ENCODE measurements at places on chromosomes 12 and 14.

DNA sequence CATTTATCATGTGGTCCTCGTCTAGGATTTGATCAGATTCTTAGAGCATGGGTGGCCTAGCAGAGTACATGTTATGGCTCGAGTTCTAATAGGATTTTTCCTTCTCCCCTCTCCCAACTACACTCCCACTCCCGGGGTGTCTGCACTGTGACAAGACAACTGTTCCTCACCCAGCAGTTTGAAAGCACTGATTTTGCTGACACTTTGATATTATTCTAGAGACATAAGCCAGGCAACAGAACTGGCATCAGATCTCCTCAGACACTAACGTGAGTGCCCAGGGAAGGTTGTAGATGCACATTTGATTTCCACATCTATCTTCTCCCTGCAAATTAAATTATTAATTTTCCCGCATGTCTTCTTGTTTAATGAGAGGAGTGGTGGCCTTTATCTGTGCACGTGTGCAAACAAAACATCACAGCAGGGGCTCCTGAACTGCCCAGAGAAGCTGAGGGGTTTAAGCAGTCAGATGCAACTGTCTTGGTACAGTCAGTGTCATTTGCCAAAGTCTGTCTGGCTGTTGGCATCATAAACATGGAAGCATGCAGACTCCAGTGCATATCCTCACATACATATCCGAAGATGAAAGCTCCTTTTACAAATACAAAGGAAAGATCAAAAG, 491.8 kb downstream of the NPAS3 start:
- DNase-seq: no peak

DNA sequence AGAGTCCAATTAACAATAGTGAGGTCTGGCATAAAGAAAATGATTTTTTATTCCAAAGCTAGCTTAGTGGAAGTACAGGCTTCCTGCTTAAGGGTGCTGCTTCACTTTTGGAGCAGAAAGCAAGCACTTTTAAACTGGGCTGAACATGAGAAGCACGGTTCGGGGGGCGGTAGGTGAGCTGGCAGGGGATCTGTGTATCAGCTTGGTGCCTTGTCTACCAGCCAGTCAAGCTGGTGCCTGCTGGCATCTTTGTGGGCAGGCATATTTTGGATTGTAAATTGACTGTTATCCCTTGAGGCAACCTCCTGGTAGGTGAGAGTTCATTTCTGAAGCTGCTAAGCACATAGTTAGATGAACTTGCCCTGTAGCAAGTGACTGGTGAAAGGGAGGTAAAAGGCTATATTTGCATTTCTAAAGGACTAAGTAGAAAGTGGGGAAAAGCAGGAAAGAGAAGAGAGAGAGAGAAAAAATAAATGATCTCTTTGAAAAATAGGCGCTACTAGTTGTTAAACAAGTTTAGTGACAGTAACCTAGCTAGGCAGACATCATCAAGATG, 121.1 kb upstream of the SYT10 start:
- DNase-seq: no peak

DNA sequence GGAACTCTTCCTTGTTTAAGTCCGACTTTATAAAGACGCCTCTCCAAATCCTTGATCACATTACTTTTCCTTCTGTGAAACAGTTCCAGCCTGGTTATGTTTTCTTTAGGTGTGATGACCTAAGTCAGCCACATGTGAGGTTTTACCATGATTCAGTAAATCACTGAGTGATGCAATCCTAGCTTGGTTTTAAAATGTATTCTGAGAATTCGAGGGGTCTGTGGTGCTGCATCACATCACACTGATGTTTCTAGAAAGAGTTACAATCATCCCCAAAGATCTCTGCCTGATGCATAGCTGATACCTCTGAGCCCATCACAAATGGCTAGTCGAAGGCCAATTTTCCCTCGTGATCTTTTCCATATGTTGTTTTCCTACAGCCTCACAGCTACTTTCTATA, 152.7 kb downstream of the ANO2 start:
- DNase-seq: no peak

DNA sequence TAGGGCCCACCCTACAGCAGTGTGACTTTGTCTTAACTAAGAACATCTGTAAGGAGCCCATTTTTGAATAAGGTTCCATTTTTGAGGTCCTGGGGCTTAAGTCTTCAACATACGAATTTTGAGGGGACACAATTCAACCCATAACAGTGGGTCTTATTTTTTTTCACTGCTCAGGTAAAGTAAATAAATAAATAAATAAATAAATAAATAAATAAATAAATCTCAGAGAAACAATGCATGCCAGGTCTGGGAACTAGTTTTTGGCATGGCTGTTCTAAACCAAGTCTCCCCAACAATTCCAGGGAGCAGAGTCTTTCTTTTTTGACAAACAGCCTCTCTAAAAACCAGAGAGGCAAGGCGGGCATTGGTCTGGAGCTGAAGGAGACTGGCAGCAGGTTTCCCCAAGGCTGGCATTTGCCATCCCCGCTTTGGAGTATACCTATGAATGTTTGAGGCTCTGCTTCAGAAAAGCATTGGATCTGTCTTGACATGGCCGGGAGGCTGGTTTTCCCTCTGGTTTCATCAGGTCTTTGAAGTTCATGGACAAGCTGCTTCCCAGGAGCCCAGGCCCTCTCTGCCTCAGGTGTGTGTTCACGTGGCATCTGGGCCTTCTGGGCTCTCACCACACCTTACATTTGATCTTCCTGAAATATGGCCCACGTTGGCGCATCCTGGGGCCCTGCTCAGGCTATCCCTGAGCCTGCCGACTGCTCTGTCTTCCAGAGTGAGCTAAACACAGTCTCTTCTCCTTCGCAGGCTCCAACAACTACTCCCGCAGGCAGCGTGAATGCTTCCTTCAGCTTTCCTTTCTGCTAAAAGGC, 545.2 kb downstream of the BCL11B start:
- DNase-seq: no peak

DNA sequence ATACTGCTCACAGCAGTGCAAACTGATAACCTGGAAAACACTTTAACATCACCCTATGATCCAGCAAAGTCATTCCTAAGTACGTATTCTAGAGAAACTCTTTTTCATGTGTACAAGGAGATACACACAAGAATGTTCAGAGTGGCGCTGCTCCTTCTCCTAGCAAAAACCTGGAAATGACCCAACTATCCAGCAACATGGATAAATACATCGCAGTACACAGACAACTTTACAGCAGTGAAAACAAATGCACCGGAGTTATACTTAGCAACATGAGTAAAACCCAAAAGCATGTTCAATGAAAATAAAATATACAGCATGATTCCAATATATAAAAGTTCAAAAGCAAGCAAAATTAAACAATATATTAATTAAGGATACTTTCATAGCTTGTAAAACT, 18.7 kb downstream of the SART3 start:
- DNase-seq: no peak

DNA sequence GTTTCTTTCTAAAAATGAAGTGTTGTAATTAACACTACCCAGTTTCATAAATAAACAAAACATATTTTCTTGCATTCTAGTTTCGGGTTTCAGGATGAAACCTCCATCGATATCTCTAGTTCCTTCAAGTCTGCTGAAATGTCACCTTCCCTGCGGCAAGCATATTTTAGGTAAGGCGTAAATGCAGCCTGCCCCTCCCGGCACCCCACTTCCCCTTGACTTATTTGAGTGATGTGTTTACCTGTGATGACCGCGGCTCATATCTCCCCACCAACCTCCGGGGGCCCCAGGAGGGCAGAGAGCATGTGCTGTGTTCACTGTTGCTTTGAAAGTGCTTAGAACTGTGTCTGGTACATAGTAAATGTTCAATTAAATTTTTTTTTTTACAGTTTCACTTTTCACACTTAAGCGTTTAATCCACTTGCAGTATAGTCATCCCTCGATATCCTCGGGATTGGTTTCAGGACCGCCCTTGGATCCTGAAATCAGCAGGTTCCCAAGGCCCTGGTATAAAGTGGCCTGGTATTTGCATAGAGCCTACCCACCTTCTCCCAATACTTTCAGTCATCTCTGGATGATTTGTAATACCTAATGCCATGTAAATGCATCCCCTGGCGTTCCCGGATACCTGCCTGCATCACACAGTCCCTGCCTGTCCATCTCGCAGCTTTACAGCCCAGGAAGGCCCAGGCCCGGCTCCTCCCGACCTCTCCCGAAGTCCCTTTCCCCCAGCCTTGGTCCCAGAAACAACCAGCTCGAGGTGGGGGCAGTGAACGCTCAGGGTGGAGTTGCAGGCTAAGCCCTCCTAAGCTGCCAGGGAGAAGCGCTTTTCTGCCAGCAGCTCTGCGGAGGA, 40.2 kb upstream of the FBRSL1 start:
- DNase-seq: no peak

DNA sequence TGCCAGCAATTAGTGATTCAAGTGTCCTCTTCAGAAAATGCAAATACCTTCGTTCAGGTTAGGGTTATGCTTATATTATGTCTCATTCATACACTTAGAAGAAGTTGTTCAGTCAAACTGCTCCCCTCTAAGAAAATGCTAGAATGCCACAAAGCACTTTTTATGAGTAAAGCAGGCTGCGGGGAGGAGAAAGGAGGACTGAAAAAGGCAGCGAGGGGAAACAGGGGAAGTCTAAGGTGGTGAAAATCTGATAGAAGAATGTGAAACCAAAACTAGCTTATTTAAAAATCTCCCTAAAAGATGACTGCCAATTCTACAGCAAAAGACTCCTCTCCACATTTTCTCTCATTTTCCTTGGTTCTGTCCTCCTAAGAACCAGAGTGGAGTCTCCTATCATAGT, 70.1 kb downstream of the PRKD1 start:
- no peak for DNase-seq

- no peak for DNase-seq
Observed at GRCh38 chr12:106126441-106127337, 12.1 kb downstream of the NUAK1 start.
